Suppressor macrophage treated with lipopolysaccharide for 1 hour (primary cell): ENCODE measurements at places on chromosomes 2 and 18.

DNA sequence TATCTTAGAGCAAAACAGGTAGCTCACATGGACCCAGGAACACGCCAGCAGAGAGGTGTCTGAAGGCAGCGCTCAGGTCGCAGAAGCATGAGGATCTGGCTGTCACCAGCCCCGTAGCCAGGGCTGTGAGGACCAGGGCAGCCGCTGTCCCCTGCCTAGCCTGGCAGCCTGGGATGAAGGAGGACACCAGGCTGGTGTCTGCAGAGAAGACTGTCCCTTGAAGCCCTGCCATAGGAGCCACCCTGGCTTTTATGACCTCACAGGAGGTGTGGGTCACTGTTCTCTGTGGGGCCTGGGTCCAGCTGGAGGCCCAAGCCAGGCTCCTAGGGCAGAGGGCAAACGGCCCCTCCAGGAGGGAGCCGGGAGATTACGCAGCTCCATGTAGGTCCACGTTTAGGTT is at the start of gene SPATA3:
Gene SPATA3 (plus strand): TSS at position 301 of the 400 bp plus-strand sequence. CDS start 113 bp downstream, outside the sequence.
- no peak for DNase-seq

DNA sequence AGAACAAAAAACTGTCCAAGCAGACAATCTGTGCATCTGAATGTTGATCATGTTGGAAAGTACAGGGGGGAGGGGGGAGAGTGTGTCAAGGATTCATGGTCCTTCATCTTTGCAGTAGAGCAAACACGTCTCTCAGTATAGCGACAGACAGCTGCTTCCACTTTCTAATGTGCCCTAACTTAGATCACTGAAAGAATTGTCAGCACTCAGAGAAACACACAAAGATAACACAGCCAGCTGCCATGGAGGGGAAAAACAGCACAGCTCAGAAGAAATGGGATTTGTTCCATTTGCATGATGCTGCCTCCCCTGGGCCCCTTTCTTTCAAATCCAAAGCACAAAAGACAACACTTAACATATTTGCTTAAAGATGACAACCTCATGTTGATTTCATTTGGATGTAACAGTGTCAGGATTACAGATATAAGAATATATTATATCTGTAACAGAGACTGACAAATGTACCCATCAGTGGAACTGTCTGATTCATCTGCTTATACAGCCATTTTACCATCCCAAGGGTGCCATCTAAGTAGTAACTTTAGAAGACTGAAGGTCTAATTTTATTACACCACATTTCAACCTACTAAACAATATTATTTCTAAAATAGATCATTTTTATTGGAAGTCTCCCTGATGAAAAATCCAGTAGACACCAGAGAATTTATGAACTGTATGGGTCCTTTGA is 17.7 kb downstream of the FIGN start:
- no peak for DNase-seq

- DNase-seq = peak; percentile 39
Measured at GRCh38 chr2:230447455-230448451, 31.8 kb downstream of the SP100 start.

- no peak for DNase-seq
Measured at GRCh38 chr2:69469375-69469774, 32.1 kb upstream of the NFU1 start.

- peak; percentile 63 for DNase-seq
Measured at GRCh38 chr2:64562148-64562784, 38.1 kb downstream of the AFTPH start.

- DNase-seq = no peak
Measured at GRCh38 chr2:21361957-21362486, 238.3 kb downstream of the TDRD15 start.

DNA sequence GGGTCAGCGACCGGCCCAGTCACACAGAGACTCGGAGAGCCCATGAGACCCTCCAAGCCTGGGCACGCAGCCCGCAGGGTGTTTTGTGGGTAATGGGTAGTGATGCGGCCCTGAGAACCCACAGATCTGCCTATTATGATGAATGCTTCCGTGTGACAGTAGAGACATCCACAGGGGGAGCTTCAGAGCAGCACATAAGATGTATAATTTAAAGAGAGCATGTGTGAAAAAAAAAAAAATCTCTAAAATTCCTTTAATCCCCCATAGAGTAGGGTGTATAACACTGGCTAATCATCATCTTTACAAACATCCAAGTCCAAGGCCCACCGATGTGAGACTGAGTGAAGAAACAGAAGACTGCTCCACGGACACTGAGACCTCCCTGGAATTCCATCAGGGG is 34.6 kb downstream of the BIN1 start:
- no peak for DNase-seq

DNA sequence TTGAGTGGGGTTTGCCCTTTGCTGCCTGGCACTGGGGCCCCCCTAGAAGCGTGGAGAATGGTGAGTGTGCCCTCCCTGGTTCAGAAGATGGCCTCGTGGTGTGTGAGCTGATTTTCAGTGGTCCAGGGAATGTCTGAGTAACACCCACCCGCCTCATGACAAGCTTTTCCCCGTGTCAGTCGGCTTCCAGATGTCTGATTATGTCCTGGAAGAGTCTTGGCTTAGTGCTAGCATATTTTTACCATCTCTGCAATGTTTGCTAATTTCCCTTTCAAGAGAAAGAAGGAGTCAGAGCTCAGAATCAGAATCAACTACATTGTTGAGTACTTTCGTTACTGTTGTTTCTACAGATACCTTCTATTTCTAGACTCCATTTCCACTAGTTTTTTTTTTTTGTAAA is 214.7 kb downstream of the SEPTIN10 start:
- DNase-seq = no peak
